Astrocyte (in vitro differentiated cells and primary cell): ENCODE measurements at places on chromosomes 6 and 20. TPM values are rescaled to one million over a fixed set of nuclear protein-coding genes. Genes with fewer than 3 reads are reported as not detected.

The FBXO30 gene
- 12.8 and 13.6 TPM in 2 replicates for total RNA-seq

The RAD21L1 gene
- total RNA-seq: 0.34 TPM in 1 of 2 replicates, not detected in the other

DNA sequence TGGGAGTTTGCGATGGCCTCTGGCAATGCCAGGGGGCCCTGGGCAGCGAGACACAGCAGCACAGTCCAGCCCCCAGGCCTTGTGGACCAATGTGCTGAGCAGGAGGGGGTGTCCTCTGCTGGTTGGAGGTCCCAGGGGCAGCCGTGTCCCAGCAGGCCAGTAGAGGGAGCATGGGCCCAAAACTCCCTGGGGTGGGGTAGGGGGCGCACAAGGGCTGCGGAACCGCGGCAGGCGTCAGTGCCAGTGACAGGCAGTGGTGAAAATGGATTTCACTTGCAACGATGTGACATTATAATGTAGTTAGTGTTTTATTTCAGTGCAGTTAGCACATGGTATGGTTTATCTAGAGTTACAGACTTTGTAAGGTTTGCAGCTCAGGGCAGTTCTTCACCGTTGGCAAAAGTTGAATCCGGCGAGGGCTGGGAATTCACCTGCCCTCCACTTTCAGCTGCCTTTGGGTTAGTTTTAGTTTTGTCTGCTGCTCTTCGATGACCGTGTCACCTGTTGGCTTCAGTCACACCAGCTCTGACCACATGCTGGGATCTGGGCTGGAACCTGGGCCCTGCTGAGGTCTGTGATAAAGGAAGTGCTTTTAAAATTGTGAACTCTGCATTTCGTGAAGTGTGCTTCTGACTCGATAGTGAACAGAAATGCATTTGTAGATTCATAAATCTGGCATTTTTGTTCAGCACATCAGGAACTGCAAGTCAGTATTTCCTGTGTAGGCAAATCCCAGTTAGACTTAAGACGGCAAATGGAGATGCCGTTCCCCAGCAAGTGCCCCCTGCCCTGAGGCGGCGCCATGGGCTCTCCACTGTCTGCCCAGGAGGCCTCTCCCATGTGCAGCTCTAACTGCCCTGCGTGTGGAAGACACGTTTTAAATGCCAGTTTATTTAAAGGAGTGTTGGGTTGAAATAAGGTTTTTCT, 46.8 kb downstream of the PYGB start:
- DNase-seq: peak; percentile 33

DNA sequence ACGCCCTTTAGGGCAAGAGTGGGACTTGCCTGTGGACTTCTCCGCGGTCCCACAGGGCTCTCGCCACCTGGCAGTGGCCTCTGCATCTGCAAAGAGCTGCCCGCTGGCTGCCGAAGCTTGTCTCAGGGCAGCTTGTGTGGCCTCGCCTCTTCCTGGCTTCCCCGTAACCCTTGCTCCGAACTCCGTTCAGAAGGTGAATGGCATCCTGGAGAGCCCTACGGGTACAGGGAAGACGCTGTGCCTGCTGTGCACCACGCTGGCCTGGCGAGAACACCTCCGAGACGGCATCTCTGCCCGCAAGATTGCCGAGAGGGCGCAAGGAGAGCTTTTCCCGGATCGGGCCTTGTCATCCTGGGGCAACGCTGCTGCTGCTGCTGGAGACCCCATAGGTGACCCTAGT, 3.0 kb downstream of the RTEL1 start:
- no peak for DNase-seq

DNA sequence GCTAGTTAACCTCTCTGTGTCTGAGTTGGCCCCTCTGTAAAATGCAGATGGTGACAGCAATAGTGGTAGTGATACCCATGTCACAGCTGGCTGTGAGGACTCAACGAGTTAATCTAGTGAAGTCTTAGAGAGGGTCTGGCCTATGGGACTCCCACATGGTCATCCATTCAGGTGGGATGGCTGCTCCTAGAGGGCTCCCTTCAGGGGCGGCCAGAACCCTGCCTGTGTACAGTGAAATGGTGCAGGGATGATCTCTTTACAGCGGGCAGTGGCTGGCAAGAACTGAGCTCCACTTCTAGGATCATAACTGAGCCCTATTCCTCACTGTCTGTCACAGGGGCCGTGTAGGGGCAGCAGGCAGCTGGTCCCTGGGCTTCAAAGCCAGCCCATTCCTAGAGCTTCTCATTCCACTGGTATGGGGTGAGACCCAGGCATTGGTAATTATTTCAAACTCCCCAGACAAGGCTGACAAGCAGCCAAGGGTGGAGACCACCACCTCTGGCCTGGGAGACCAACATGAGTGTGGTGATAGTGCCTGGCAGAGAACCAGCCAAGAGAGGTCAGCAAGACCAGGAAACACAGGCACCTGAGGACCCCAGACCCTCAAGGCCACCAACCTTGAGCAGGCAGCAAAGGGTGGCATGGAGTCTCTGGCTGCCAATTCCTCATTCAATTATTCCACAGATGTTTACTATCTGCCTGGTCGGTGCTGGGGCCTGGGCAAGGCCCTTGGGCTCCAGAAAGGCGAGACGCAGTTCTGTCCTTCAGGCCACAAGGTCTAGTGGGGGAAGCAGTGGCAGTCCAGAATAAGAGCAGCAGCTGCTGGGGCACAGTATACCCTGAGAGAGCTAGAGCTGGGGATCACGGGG, 103.4 kb downstream of the MRPL14 start:
- DNase-seq: no peak

- peak; percentile 97 for DNase-seq
Measured at GRCh38 chr6:129490521-129491255, 219.3 kb downstream of the ARHGAP18 start.

GRCh38 chr20:49308875-49309274, 31.0 kb upstream of the ZNFX1 start:
- peak; percentile 16 for DNase-seq

DNA sequence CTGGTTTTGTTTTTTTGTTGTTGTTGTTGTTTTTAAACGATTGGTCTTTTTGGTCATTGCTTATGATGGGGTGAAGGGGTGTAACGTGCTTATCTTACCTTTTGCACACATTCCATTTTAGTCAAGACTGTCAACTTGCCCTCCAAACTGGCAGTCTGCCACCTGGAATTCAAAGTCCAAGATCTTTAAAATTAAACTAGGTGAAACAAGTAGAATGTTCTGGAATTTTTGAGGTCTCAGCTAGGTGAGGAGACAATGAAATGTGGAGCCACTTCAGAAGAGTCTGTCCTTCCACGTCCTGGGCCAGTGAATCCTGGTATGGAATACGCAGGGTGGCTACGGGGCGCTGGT, 344.6 kb downstream of the ZFAND3 start:
- DNase-seq: no peak

DNA sequence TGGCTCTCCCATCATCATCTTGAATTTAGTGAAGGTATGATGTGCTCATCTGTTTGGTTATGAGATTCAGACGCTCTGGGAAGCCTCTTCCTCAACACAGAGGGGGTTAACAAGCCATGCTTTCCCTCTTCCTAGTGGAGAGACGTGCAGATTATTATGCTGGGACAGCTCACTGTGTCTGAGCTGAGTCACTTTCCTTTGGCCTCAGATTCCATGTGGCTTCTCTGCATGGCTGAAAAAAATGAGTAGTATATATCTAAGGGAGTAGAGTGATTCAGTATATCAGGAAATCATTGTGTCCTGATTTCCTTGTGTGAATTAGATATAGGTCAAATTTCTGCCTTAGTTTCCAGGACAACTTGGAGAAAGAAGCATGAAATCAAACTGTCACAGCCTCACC, 52.6 kb downstream of the FIG4 start:
- peak; percentile 66 for DNase-seq

GRCh38 chr20:51532577-51533191, 9.8 kb downstream of the NFATC2 start:
- peak; percentile 54 for DNase-seq

DNA sequence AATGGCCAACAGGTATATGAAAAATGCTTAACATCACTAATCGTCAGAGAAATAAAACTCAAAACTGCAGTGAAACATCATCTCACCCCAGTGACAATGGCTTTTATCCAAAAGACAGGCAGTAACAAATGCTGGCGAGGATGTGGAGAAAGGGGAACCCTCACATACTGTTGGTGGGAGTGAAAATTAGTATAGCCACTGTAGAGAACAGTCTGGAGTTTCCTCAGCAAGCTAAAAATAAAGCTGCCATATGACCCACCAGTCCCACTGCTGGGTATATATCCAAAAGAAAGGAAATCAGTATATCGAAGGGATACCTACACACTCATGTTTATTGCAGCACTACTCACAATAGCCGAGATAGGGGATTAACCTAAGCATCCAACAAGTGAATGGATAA, 23.4 kb upstream of the INSM1 start:
- DNase-seq: no peak
